ENCODE measurements at places on chromosomes 2 and 18. TPM values are rescaled to one million over a fixed set of nuclear protein-coding genes. Genes with fewer than 3 reads are reported as not detected.

Gene SERPINB3
- not detected for total RNA-seq

Gene POTEC
- not detected for total RNA-seq

Gene MFSD6
- 33.6 TPM for total RNA-seq

Gene NDC80
- total RNA-seq, result 10.5 TPM

Gene REG1A
- total RNA-seq, result not detected

Gene CDH7
- total RNA-seq, result 40.7 TPM

Gene MTHFD2
- 19.0 TPM for total RNA-seq

Gene UGT1A5
- total RNA-seq, result 0.16 TPM

Gene OBSL1
- 149 TPM for total RNA-seq

Gene LRP1B
- total RNA-seq, result 9.5 TPM

Gene FAM124B
- total RNA-seq, result 8.2 TPM

Gene ABHD1
- total RNA-seq, result 0.49 TPM

Gene BMP10
- total RNA-seq, result not detected

Gene OR6B2
- total RNA-seq, result not detected

Gene ANKRD30BL
- 7.3 TPM for total RNA-seq

Gene C1GALT1C1L
- 1.3 TPM for total RNA-seq

Gene GATA6
- 0.88 TPM for total RNA-seq

Gene SCG2
- 9.6 TPM for total RNA-seq

Gene SGPP2
- 2.0 TPM for total RNA-seq

Gene TSHZ1
- 17.5 TPM for total RNA-seq

Gene TMEFF2
- 12.6 TPM for total RNA-seq

Gene FOXD4L1
- not detected for total RNA-seq

Gene DYSF
- total RNA-seq, result 16.5 TPM

Gene CIDEA
- total RNA-seq, result 0.55 TPM

Gene ACMSD
- total RNA-seq, result not detected

Gene RMC1
- total RNA-seq, result 38.3 TPM

Gene NPHP1
- 8.8 TPM for total RNA-seq

Gene MPP4
- total RNA-seq, result 156 TPM

Gene TMEM169
- total RNA-seq, result 19.5 TPM

Gene ITPRID2
- 160 TPM for total RNA-seq

Gene VIT
- 38.7 TPM for total RNA-seq

Gene ATOH8
- 17.6 TPM for total RNA-seq

Gene EVX2
- total RNA-seq, result not detected

Gene TUBA4B
- not detected for total RNA-seq

Gene ADAM23
- total RNA-seq, result 9.5 TPM

Gene G6PC2
- 4.2 TPM for total RNA-seq

Gene SLC9A4
- 0.55 TPM for total RNA-seq

Gene CCDC74A
- total RNA-seq, result 16.5 TPM

Gene ST8SIA5
- total RNA-seq, result 7.0 TPM

Gene TMEM18
- 38.9 TPM for total RNA-seq

Gene ST6GAL2
- total RNA-seq, result 74.9 TPM

Gene RAPH1
- total RNA-seq, result 88.7 TPM

Gene CRACDL
- 4.6 TPM for total RNA-seq

Gene KLHL29
- 31.6 TPM for total RNA-seq

Gene SCYGR4
- total RNA-seq, result not detected

Gene TCF23
- total RNA-seq, result 0.11 TPM

Gene CFC1
- total RNA-seq, result 0.55 TPM

Gene KCNF1
- 6.8 TPM for total RNA-seq

Gene WDR12
- 20.2 TPM for total RNA-seq

Gene PROKR1
- total RNA-seq, result 3.1 TPM

Gene YES1
- 118 TPM for total RNA-seq

Gene ZSWIM2
- total RNA-seq, result not detected

Gene ING5
- total RNA-seq, result 56.8 TPM

Gene HOXD4
- total RNA-seq, result 0.33 TPM

Gene AFF3
- total RNA-seq, result 29.7 TPM

Gene TMEM200C
- total RNA-seq, result 3.6 TPM

Gene STRADB
- total RNA-seq, result 95.5 TPM

Gene EGR4
- not detected for total RNA-seq
